GM23248 (cell line): ENCODE measurements at places on chromosomes 4 and X. TPM values are rescaled to one million over a fixed set of nuclear protein-coding genes. Genes with fewer than 3 reads are reported as not detected.
A peak's percentile ranks its signal among the peaks of the same experiment; 100 is the strongest.

The NPY5R gene
- total RNA-seq = not detected in 2 replicates

The EXOC1L gene
- total RNA-seq = not detected in 2 replicates

The EDA2R gene
- 14.3 and 17.6 TPM in 2 replicates for total RNA-seq

- DNase-seq = no peak
Observed at GRCh38 chrX:139933904-139934303, 1.1 kb upstream of the ATP11C start.

The SCML1 gene
- total RNA-seq = 6.6 and 7.5 TPM in 2 replicates

The NKX6-1 gene
- total RNA-seq = 0.11 TPM in 1 of 2 replicates, not detected in the other

The TMPRSS11B gene
- not detected in 2 replicates for total RNA-seq

GRCh38 chr4:126701756-126702155 is 931.0 kb upstream of the INTU start:
- DNase-seq = peak; percentile 95

DNA sequence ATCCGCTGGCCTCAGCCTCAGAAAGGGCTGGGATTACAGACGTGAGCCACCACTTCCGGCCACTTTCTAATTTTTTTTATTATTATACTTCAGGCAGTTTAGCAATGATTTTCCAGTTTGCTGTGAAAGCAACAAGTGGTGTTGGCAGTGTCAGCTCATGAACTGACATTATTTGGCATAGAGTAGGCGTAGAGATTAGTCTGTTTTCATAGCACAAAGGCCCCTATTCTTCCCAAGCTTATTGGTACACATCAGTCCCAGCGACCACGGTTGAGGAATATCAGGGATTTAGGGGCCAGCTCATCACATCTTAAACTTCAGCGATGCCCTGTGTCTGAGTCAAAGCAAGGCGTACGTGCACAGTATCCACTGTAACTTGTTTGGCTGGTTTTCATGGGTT is 53.0 kb upstream of the RASSF6 start:
- DNase-seq = no peak

The SPANXB1 gene
- total RNA-seq = not detected in 2 replicates

- DNase-seq = no peak
Observed at GRCh38 chr4:36747277-36748129, 466.1 kb downstream of the DTHD1 start.

The XAGE1A gene
- not detected in 2 replicates for total RNA-seq

GRCh38 chr4:175412161-175412560 is 399.9 kb downstream of the GPM6A start:
- DNase-seq = peak; percentile 80

- DNase-seq = no peak
Observed at GRCh38 chr4:105840426-105841174, 54.7 kb upstream of the NPNT start.

GRCh38 chrX:124401696-124402095 is 55.3 kb downstream of the SH2D1A start:
- DNase-seq = no peak

DNA sequence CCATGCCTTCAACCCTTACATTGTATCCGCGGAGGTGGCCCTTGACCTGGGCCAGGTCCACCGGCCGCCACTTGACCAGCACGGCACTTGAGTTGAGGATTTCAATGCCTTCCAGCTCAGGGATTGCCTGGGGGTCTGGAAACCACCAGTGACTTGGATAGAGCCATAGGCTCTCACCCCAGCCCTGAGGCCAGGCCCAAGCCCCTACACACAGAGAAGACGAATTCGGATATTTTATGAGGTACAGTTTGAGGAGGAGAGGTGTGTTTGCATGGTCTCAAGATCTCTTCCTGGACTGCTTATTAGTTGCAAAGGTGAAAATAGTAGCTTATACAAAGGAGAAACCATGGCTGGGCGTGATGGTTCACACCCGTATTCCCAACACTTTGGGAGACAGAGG is 20.3 kb downstream of the L1CAM start:
- no peak for DNase-seq

The GPC3 gene
- total RNA-seq = not detected in 2 replicates

- DNase-seq = peak; percentile 51
Observed at GRCh38 chr4:53016099-53016820, 154.1 kb downstream of the RASL11B start.

GRCh38 chrX:140815868-140816267 is 106.3 kb downstream of the LINC00632 start:
- DNase-seq = peak; percentile 54

The HPSE gene
- total RNA-seq = 0.54 and 1.0 TPM in 2 replicates

DNA sequence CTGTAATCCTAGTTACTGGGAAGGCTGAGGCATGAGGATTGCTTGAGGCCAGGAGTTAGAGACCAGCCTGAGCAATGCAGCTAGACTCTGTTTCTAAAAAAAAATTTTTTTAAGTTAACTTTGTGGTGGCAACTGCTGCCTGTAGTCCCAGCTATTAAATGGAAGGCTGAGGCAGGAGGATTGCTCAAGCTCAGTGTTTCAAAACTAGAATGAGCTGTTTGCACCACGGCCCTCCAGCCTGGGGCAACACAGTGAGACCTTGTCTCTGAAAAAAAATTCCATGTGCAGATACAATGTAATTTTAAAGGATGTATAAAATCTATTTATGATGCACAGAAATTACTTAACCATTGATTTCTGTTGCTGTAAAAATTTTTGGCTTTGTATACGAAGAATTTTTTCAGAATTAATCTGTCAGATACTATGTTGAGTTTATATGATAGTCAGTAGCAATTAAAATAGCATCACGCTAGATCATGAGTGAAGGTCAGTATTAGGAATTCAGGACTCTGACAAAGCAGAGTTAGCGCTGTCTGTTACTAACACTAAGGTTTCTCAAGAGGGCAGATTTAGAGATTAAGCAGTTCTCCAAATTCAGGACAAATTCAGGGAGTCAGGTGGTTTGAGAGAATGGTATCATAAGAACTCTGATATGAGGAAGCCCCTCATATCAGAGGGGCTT is 8.3 kb upstream of the AGA start:
- peak; percentile 81 for DNase-seq

GRCh38 chrX:67538383-67538782 is 5.4 kb upstream of the AR start:
- DNase-seq = no peak

GRCh38 chrX:153375571-153375970 is 25.6 kb downstream of the PNMA6E start:
- no peak for DNase-seq

- no peak for DNase-seq
Observed at GRCh38 chr4:61820136-61820535, 620.0 kb downstream of the ADGRL3 start.

- peak; percentile 5 for DNase-seq
Observed at GRCh38 chr4:43763029-43763610, 685.5 kb downstream of the KCTD8 start.

DNA sequence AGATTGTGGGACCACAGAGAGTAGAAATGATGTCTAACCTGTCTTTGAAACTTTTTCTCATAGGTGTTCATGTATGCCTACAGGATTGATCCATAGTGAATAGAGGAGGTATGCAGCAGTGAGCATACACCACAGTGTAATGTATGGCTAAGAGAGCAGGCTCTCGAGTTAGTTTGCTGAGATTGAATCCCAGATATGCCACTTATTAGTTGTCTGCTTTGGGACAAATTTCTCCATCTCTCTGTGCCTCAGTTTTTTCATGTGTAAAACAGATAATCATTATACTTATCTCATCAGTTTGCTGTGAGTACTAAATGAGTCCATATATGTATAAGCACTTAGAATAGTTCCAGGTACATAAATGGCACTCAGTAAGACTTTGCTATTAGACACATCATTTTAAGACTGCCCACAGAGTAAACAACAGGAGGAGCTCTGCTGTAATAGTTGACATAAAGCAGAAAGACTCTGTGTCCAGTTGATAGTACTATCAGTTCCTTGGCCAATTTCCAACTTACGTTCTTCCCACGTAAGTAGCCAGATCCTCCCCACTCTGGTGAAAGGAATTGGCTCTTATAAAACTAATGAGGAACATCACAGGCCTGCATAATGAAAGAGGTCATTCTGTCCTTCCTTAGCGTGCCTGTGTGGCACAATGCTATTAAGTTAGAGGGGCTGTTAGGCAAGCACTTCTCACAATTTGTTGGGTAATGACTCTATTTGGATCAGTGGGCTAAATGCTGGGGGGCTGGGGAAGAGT is 20.7 kb upstream of the RNF150 start:
- DNase-seq = no peak

GRCh38 chrX:73446831-73447230 is at the start of gene CDX4:
Gene CDX4 (plus strand): TSS chrX:73447053. CDS start chrX:73447254, 201 bp downstream.
- no peak for DNase-seq

- DNase-seq = peak; percentile 39
Observed at GRCh38 chrX:38937400-38937799, 136.1 kb downstream of the MID1IP1 start.

DNA sequence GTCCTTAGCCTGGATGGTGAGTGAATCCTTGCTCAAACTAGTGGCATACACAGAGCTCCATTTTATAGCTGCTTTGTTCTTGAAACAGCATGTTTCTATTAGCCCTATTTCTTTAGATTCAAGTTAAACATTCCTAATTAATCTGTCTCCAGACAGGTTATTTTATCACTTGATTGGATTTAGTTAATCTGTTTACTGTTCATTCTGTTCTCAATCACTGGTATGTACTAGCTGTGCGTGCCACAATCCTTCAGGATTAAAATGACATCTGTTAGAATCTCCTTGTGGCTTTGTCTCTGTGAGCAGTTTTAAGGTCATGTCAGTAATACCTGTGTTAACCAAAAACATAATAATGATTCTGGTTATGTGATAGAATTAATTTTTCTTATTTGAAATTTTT is 36.5 kb downstream of the PTPN13 start:
- no peak for DNase-seq

The AFM gene
- total RNA-seq = not detected in 2 replicates

DNA sequence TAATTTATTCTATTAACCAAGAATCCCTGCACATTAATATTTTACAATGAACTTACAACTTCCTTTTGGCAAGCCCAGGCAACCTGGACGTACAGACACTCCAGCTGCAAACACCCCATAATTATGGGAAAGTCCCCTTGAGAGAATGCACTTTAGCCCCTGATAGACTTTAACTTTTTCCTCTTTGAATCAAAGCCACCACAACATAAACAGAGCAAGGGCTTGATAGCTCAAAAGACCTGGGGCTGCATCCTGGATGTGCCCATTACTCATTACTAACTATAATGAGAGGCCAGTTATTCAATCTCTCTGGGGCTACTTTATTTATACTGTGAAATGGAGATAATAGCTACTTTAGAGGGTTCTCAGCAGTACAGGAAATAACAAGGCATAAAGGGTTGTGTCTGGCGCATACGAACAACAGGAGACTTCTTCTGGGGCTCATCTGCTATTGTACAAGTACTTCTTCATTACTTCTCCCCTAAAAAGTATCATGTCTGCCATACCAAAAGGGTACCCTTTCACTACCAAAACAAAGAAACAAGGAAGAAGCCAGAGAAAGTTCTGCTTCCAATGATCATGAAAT is 54.9 kb downstream of the CASK start:
- no peak for DNase-seq

- no peak for DNase-seq
Observed at GRCh38 chrX:68684291-68684918, 36.9 kb downstream of the STARD8 start.

GRCh38 chrX:103607364-103608305 is at the start of gene TCEAL3:
Gene TCEAL3 (plus strand): TSS chrX:103607963. CDS start chrX:103609065, 1,102 bp downstream.
- peak; percentile 76 for DNase-seq

DNA sequence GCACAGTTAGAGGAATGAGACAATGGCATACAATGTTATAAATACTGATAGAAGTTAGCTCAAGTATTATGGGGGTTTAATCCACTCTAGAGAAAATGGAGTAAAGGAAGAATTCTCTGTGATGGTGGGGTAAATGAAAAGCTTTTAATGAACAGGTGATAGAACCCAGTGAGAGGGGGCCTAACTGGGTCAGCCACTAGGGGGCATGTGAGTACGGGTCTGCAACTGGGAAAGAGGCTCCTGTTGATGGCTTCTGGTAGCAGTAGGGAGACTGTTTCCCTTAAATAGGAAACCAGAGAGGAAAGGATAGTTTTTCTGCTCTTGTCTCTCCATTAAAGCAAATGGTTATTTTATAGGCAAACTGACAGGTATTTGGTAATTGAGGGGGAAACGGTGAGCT is 132.8 kb upstream of the GPR101 start:
- no peak for DNase-seq

- DNase-seq = no peak
Observed at GRCh38 chr4:94352163-94352562, 9.5 kb upstream of the HPGDS start.

DNA sequence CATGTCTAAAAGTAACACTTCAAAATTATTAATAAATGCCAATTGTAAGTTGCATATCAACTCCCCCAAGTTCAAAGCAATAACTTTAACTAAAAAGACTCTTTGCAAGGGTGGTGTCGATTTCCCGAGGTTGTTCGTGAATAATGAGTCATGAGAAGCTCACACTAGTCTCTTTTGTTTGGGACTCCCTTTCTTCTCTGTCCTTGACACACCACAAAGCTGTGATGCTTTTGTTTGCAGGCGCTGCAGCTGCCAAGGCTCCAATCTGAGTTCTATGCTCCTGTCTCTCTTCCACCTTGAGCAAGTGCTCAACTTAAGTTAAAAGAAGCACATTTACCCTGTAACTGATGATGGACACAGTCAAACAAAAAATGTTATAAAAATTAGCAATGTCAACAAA is 65.9 kb downstream of the FAT1 start:
- peak; percentile 17 for DNase-seq

DNA sequence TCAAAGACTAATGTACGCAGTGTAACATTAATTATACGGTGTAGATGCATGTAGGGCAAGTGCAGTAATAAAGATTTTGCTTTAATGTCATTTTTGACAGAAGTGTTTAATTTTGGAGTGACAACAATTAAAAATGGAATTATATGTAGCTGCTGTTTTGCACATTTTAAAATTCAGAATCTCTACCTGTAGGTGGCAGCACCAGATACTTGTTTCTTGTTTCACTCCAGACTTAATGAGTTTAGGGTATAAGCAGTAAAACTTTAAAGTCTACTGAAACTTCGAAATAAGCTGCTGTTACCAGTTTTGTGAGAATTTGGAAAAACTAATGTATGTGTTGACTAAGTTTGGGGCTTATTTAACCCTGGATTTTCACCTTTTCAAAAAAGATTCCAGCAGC is 144.9 kb downstream of the POLA1 start:
- peak; percentile 27 for DNase-seq

- DNase-seq = no peak
Observed at GRCh38 chr4:129966175-129966574, 870.2 kb downstream of the C4orf33 start.
